Memory B cell (primary cell): ENCODE measurements at places on chromosomes 16 and 17.

GRCh38 chr17:43540821-43541674, 5.1 kb downstream of the ETV4 start:
- no peak for DNase-seq

DNA sequence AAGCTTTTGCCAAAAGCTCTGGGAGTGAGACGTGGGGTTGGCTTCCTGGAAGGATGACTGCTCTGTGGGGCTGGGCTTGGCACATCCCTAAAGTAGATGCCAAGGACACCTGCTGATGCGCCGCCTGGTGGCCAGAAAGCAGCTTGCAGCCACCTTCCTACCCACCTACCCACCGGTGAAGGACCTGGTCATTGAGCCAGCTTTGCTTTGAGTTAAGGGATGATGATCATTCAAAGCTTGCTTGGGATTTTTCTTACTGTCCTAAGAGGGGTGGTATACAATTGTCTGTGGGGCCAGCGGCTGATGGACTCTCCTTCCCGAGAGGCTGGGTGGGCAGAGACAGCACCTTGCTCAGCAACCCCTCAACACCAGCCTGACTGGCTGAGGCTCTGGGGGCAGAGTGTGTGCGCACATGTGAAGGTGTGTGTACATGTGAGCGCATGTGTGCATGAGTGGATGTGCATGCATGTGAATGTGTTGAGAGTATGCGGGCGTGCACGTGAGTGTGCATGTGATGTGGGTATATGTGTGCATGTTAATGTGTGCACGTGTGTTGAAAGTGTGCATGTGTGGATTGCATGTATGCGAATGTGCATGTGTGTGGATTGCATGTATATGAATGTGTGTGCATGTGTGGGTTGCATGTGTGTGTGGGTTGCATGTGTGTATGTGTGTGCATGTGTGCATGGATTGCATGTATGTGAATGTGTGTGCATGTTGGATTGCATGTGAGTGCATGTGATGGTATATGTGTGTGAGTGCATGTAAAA, 18.6 kb downstream of the C1QTNF1 start:
- peak; percentile 59 for DNase-seq

DNA sequence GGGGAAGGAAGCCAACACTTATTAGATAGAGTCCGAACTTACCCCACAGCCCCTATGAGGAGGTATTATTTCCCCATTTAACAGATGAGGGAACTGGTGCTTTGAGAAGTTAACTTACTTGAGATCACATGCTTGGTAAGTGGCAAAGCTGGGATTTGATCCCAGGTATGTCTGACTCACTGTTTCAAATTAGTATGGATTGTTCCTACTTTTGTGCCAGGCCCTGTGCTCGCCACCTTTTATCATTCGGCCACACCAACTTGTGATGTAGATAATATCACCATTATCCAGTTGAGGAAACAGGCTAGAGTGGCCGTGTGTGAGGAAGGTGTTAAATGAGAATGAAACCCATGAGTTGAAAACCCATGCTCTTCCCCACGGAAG, 10.7 kb downstream of the HIRIP3 start:
- DNase-seq, result no peak

- no peak for DNase-seq
Observed at GRCh38 chr16:17831330-17831729, 360.6 kb upstream of the XYLT1 start.

DNA sequence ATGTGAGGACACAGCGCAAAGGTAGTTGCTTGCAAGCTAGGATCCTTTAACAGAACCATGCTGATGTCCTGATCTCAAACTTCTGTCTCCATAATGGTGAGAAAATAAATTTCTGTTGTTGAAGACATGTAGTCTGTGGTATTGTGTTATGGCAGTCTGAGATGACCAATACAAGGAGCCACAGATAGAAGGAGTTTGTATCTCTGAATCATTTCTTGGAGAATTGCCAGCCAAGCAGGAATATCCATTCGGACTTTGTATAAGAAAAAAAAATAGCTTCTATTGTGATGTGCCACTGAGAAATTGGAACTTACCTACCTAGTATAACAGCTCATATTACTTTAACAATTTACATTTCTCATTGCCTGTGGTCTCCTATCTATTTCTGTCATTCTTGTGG, 447.6 kb upstream of the CA10 start:
- no peak for DNase-seq

- DNase-seq, result no peak
Observed at GRCh38 chr17:34578016-34578415, 1.4 kb upstream of the TMEM132E start.

- DNase-seq, result no peak
Observed at GRCh38 chr17:20092973-20093626, 83.9 kb downstream of the SPECC1 start.
